ENCODE measurements at places on chromosomes 13 and 19.

- DNase-seq, result peak; percentile 61
Measured at GRCh38 chr19:10836479-10837330, 693 bp upstream of the TMED1 start.

DNA sequence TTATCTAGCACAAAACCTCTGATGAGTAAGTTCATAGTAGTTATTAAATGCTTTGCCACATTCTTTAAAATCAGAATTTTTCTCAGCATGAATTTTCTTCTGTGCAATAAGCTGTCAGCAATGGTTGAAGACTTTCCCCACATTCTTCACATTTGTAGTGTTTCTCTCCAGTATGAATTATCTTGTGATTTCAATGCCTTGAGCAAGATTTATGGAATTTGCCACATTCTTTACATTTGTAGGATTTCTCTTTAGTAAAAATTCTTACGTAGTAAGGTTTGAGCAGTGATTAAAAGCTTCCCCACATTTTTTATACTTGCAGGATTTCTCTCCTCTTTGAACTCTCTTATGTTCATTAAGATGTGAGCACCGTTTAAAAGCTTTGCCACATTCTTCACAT, 33.6 kb downstream of the ZNF682 start:
- no peak for DNase-seq

GRCh38 chr19:15544283-15544682, 36.0 kb downstream of the CYP4F22 start:
- DNase-seq, result no peak

DNA sequence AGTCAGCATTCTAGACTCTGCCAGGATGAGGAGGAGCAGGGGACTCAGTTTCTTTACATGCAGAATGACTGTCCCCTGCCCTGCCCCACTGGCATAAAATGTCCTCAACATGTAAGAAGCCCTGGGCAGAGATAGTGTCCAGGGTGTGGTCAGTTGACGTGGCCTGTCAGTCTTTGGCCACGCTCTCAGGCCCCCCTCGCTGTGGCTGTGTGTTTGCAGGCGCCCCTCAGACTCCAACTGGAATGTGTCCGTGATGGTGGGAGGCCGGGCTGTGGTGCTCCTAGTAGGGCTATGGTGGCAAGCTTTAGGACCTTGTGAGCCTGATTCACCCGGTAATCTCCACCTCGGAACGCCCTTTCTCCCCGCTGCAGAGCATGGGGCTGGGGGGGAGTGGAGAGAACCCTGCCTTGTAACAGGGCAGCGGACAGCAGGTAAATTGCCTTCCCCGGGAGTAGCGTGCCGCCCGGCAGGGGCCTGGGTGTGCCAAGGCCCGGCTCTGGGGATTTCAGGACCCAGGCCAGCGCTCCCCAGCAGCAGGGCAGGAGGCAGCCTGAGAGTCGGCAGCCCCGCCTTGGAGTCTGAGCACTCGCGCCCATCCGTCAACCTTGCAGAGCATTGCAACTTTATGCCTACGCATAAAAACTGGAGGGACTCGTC, 62.3 kb downstream of the CHST8 start:
- DNase-seq, result no peak

DNA sequence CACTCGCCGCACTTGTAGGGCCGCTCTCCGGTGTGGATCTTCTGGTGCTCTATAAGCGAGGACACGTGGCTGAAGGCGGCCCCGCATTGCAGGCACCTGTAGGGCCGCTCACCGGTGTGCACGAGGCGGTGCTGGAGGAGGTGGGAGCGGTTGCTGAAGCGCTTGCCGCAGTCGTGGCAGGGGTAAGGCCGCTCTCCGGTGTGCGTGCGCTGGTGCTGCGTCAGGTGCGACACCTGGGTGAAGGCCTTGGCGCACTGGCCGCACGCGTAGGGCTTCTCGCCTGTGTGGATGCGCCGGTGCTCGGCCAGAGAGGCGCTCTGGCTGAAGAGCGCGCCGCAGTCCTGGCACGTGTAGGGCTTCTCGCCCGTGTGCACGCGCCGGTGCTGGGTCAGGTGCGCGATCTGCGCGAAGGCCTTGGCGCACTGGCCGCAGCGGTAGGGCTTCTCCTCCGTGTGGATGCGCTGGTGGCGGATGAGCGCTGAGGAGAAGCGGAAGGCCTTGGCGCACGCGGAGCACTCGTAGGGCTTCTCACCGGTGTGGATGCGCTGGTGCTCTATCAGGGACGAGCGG, 7.5 kb downstream of the ZNF835 start:
- no peak for DNase-seq

GRCh38 chr19:34217952-34218817, 36.2 kb upstream of the GARRE1 start:
- DNase-seq, result peak; percentile 67

- DNase-seq, result no peak
Measured at GRCh38 chr13:110894086-110894485, 20.8 kb downstream of the ANKRD10 start.

GRCh38 chr13:65830411-65831205, 1399.5 kb downstream of the PCDH9 start:
- no peak for DNase-seq

GRCh38 chr19:42872608-42873007, 6.9 kb downstream of the PSG1 start:
- DNase-seq, result no peak

DNA sequence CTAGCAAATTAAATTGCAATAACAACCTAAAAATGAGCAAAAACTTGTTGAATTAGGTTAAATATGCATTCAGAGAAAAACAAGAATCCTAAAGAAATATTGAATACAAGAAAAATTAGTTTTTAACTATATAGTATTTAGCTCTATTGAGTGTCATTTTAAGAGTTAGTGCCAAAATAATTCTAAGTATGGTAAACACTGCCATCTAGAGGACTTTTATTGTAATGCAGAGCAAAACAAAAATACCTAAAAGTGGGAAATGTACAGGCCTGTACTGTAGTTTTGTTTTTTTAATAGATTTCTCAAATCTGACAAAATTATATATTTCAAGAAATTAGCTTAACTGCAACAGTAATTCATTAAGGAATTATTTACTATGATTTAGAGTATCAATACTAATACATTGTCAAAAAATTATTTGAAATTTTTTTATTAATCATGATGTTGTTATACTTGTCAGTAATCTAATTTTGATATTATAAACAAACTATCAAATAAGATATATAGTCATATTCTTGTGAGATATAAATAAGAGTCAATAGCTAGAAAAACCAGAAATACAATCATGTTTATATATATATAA, 8.2 kb upstream of the PCDH9 start:
- DNase-seq, result no peak

GRCh38 chr13:46297361-46297811, 85.7 kb downstream of the LRRC63 start:
- DNase-seq, result no peak

Data from T follicular helper cell (primary cell).